LNCaP clone FGC (cell line): ENCODE measurements at places on chromosomes 4 and X.

DNA sequence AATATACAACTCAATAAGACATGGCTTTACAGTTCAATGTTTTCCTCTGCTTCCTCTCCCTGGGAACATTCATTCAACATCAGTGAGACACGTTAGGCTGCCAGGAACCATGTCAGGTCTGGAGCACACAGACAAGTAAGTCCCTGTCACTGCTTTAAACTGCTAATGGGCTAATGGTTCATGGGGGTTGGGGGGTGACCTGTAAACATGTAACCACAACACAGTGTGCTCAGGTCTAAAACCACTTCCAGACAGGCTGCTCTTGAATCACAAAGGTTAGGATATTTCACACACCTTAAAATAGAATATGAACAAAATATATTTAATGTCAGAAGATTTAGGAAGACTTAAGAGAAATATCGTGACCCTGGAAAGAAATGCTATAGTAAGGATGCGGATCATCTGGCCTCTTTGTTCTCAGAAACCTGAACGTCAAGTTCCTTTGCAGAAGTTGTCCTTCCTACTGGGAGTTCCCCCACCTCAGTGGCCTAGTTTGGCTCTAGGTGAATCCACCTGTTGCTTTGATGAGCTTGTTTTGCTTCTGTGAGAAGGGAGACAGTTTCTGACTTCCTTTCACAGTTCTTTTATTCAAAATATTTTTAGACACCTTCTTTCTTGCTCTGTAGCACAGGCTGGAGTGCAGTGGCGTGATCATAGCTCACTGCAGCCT is 359.9 kb downstream of the UNC5C start:
- DNase-seq, result no peak

GRCh38 chrX:24355095-24355494 is 5.3 kb upstream of the SUPT20HL1 start:
- no peak for DNase-seq

DNA sequence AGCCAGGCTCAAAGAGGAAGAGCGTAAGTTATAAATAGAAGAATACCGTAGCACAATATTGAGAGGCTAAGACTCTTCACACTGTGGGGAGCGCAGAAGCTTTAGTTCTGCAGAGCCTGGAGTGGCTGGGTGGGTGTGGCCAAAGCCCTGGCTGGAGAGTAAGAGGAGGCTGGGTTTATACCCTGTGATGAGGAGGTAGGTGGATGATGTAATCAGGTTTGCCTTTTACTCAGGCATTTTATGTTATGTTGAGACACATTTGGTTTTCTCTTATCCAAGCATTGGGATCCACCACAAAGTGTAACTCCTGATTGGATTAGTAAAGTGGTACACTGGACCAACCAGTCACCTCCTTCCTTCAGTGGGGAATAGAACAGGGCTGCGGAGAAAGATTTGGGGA is 13.9 kb downstream of the CDS1 start:
- DNase-seq, result no peak

- no peak for DNase-seq
Measured at GRCh38 chrX:3582451-3582850, 131.0 kb downstream of the PRKX start.

DNA sequence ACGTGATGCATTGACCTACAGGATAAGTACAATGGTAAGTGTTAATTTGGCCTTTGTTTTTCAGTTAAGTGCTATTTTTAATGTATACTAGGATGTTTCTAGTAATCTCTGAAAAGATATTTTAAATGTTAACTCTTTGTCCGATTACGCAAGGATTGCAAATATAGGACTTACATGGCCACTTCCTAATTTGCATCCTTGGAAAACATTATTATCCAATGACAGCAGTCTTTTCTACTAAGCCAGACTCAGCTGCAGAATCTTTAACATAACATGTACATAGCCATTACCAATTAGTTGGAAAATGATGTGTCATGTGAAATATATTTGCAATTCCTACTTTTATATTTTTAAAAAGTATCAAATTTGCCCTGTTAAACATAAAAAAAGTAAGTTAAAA is 124.7 kb downstream of the MID1 start:
- no peak for DNase-seq

DNA sequence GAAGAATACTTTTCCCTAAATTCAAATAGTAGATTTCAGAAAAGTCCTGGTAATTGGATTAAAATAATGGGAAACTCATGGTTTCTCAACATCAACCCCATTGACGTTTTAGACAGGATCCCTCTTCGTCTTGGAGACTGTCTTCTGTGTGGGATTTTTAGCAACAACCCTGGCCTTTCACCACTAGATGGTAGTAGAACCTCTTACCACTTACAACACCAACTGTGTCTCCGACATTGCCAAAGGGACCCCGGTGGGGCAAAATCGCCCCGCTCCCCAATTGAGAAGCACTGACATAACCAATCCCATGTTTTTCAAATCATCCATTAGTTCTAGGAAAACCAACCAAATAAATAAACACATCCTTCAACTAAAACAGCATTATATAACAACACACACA is 16.9 kb upstream of the ANOS1 start:
- no peak for DNase-seq

DNA sequence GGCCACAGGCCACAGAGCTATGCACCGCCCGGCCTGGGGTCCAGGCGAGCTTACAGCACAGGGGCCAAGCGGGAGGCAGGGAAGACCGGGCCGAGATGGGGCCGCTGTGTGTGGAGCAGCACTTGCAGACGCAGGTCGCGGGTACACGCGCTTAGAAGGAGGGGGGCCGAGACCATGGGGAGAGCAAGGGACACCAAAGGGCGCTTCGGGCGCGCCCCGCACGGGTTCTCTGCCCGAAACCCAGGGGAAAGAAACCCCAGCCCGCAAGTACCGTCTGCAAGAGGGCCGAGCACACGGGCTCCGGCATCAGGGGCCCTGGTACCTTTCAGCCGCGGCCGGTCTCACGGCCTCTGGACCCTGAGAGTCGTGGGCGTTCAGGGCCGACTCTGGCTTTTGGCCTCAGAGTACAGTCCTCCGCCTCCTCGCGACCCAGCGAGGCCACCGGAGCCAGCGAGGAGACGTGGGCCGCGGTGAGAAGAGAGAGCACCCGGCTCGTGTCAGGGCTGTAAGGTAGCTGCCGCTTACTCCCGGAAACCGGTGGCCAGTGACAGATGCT is 342 bp downstream of the EOLA2 start:
- DNase-seq, result no peak

DNA sequence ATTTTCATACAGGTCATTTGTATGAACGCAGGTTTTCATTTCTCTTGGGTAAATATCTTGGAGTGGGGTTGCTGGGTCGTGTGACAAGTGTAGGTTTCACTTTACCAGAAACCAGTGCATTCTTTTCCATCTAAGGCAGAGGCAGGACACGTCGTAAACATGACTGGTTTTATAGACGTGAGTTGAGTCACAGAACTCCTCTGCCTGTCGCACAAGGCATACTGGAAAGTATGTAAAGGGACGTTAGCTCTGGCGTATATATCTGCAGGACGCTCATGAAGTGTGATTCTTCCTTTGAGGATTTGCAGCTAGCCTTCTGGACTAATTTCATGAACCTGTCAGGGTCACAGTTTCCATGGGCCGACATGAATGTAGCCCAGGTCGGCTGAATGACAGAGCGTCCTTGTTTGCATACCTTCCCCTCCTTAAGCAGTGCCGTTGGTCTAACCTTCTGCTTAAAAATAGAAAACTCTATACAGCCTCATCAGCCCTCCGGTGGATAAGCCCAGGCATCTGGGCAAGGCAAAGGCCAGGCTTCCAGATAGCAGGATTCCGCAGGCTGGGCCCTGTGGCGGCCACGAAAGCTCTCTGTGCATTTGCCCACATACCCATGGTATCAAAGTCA is 106.0 kb downstream of the GPR143 start:
- no peak for DNase-seq

GRCh38 chr4:4396628-4397440 is 9.9 kb downstream of the NSG1 start:
- DNase-seq, result no peak

GRCh38 chr4:92812652-92813051 is 508.9 kb downstream of the GRID2 start:
- DNase-seq, result no peak

GRCh38 chr4:151218343-151218742 is 58.6 kb upstream of the PRSS48 start:
- DNase-seq, result no peak

DNA sequence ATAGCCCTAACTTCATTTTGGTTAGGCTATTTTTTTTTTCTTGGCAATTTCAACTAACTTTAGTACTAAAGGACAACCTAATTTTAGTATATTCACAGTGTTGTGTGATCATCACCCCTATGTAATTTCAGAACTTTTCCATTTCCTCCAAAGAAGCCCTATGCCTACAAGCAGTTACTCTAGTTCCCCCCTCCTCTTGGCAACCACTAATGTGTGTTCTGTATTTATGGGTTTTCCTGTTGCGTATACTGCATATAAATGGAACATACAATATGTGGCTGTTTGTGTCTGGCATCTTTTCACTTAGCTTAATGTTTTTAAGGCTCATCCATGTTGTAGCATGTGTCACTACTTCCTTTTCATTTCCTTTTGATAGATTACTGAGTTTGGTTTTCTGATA is 57.6 kb downstream of the N4BP2 start:
- peak; percentile 73 for DNase-seq

DNA sequence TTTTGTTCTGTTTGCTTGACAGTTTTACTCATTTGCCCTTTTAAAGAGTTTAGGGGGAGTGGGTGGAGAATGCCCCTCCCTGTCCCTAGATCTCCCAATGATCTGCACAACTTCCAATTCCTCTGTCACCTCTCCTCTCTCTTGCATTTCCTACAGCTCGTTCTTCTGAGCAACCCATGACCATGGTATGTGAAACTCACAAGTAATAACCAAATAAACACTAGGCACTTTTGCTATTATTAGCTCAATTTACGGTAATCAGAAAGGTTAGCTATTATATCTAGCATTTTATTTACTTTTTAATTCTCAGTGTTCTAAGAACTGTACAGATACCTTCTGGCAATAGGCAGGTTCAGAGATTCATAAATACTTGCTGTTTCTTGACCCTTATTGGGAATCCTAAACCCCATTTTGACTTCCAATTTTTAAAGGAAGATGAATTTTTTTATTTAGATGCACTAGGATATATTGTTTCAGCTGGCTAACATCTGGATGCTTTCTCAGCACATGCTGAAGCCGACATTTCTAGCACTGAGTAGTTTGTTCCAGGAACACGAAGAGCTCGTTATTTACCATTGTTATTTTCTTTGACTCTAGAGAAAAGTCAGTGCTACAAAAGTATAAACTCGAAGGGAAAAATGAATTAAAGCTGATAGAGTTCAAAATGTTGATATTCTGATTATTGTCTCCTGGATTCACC is 194.7 kb upstream of the TLL1 start:
- DNase-seq, result no peak

GRCh38 chrX:41671082-41671481 is 17.7 kb upstream of the GPR34 start:
- no peak for DNase-seq
